Globus pallidus (tissue), 1 donor: ENCODE measurements at places on chromosomes 12 and 14.

GRCh38 chr12:102766961-102767360 is 150.1 kb downstream of the PAH start:
- DNase-seq, result no peak

DNA sequence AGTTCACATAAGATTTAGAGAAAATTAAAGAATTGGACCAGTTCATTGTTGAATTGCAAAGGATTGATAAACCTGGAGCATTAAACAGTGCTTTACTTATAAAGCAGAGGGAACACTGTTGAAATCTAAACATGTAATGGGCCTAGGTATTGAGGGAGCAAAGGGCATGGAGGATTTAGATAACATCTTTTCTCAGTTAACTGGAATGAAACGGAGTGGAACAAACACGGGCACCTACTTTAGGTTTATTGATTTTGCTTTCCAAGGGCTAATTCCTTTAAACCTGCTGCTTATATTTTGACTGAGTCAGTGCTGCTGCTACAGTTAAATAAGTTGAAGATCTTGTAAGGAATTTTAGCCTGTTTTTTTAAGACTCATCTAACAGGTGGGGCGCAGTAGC is 5.6 kb downstream of the EIF4B start:
- DNase-seq, result no peak

- no peak for DNase-seq
These were observed 130.7 kb downstream of the ETNK1 start for GRCh38 chr12:22755629-22756028.

DNA sequence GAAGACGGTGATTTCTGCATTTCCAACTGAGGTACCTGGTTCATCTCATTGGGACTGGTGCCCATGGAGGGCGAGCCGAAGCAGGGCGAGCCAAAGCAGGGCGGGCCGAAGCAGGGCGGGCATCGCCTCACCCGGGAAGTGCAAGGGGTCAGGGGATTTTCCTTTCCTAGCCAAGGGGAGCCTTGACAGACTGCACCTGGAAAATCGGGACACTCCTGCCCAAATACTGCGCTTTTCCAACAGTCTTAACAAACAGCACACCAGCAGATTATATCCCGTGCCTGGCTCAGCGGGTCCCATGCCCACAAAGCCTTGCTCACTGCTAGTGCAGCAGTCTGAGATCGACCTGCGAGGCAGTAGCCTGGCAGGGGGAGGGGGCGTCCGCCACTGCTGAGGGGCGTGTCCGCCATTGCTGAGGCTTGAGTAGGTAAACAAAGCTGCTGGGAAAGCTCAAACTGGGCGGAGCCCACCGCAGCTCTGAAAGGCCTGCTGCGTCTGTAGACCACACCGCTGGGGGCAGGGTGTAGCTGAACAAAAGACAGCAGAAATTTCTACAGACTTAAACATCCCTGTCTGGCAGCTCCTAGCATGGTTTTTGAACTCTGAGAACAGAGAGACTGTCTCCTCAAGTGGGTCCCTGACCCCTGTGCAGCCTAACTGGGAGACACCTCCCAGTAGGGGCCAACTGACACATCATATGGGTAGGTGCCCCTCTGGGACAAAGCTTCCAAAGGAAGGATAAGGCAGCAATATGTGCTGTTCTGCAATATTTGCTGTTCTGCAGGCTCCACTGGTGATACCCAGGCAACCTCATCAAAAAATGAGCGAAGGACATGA is 77.2 kb downstream of the BAZ1A start:
- no peak for DNase-seq
